Stimulated activated CD4-positive, alpha-beta T cell treated with anti-CD3 and anti-CD28 coated beads, Interleukin-4, amount 100 ng/mL, for 24 hours (primary cell): ENCODE measurements at places on chromosomes 7 and 10.

GRCh38 chr10:5442990-5443370 is 30.6 kb downstream of the NET1 start:
- DNase-seq = no peak

- no peak for DNase-seq
These were observed 3.9 kb upstream of the INA start for GRCh38 chr10:103273041-103273441.

GRCh38 chr10:130105724-130106123 is 4.9 kb downstream of the C10orf143 start:
- DNase-seq = no peak

GRCh38 chr10:85788570-85788969 is 578.0 kb downstream of the GRID1 start:
- no peak for DNase-seq

DNA sequence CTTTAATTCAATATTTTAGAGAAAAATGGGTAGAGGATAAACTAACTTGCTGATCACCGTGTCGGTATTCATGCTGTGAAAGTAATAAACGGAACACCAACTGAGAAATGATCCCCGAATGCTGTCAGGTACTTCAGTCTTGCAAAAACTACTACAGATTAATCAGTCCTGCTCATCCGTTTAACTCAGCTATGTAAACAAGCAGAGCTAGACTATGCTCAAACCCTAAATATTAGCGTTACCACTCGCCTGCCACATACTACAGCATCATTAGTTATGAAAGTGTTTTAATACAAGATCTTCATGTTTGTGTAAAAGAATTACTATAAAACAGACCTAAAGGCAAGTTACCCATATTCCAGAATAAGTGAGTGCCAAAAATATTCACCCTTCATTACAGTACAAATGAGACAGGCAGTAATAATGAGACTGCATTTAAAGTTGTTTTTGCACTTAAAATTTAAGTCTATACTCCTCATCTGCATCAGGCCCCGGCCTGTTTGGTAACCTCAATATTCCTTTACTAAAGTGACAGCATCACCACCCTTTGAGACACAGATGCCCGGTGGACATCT is 952 bp downstream of the DNMBP start:
- DNase-seq = no peak

DNA sequence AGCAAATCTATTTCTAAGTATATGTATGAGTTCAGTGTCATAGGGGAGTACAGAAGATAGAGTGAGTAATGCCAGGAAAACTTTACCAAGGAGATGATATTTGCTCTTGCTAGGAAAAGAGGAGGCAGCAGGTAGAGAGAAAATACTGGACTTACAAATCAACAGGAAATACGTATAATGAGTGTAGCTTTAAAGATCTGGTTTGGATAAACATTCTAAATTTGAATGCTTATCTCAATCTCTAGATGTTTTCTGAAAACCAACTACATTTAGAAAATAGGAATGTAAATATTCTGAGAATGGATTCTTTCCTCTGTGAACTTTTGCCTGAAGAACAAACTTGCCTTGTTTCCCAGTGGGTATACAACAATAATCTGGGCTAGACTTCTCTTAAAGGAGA is 46.9 kb upstream of the GNAI1 start:
- DNase-seq = no peak

DNA sequence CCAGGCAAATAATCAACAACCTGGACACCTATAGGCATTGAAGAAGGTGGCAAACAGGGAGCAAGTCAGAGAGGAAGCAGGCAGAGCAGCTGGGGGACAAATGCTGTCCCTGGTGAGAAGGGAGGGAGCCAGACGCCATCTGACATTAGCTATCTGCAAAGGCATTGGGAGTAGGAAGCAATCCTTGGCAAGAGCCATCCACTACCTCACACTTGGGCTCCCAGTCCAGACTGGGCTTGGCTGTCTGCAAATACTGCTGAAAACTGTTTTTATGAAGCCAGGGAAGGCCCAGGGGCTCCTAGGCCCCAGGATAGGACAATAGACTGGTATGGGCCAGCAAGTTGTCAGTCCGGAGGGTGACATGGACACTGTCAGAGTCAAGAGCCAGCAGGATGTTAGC is 132.5 kb downstream of the SORBS1 start:
- no peak for DNase-seq

DNA sequence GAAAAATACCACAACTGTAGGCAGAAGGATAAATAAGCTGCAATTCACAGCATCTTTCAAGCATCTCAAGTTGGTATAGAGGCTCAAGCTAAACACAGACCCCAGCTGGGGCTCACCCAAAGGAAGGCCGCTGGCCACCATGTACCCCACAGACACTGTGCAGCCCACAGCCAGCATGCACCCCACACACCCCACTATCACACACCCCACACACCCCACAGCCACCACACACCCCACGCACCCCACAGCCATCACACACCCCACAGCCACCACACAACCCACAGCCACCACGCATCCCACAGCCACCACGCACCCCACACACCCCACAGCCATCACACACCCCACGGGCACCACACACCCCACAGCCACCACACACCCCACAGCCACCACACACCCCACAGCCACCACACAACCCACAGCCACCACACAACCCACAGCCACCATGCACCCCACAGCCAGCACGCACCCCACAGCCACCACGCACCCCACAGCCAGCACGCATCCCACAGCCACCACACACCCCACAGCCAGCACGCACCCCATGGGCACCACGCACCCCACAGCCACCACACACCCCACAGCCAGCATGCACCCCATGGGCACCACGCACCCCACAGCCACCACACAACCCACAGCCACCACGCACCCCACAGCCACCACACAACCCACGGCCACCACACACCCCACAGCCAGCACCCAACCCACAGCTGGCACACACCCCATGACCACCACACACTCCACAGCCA is 214.7 kb downstream of the DNAJB6 start:
- no peak for DNase-seq

DNA sequence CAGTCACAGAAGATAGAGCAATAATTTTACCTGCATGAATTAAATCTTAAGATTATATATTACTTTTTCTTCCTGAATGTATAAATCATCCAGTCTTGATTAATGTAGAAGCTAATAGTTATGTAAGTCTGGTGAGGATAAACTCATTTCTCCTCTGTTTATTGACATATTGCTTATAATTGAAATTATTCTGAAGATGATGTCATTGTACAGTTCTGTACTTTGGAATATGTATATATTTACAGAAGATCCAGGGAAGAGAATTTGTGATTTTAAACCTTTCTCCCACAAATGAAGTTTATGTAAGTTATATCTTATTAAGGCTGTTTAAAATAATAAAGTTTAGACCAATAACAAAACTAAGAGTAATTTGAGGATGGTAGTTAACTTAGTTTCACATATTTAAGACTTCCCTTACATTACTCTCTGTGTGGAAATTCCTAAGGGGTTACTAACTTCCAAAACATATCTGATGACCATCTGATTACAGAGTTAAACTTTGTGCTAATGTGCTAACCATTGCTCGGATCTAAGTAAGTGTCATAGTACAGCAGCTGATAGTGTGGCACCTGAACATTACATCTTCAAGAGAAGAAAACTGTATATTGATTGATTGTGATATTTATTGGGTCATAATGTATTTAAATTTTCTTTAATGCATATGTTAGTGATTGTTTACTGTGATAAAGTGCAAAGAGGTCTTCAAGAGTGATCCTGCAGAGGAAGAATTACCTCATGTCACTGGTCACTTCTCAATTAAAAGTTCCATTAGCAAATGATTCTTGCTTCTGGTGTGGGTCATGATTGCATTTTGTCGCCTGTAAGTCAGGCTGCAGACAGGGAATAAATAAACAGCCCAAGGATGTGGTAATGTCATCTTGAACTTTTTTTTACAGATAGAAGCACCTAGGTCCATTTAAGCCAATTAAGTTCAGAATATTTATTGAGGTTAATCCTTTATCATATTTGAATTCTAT is 96.9 kb downstream of the UBE3C start:
- DNase-seq = no peak

- no peak for DNase-seq
These were observed 13.6 kb downstream of the SNX10 start for GRCh38 chr7:26305090-26305868.

DNA sequence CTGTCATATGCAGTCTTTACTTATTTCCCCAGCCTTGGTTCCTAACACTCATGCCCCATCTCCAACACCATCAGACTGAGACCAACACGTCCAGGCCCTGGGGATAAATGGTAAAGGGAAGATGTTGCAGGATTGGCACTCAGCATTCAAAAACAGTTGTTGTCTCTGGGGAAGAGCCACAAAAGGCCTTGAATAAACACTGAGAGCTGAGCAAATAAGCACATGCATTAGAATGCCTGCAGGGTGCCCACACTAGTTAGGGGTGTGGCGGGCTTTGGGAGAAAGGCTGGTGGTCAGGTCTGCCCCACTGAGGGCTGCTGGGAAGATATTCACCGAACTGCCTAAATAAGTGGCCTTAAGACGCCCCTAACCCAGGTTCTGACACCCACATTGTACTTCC is 391.0 kb downstream of the GFRA1 start:
- no peak for DNase-seq

- no peak for DNase-seq
These were observed 822.3 kb downstream of the PHTF2 start for GRCh38 chr7:78620920-78621319.

DNA sequence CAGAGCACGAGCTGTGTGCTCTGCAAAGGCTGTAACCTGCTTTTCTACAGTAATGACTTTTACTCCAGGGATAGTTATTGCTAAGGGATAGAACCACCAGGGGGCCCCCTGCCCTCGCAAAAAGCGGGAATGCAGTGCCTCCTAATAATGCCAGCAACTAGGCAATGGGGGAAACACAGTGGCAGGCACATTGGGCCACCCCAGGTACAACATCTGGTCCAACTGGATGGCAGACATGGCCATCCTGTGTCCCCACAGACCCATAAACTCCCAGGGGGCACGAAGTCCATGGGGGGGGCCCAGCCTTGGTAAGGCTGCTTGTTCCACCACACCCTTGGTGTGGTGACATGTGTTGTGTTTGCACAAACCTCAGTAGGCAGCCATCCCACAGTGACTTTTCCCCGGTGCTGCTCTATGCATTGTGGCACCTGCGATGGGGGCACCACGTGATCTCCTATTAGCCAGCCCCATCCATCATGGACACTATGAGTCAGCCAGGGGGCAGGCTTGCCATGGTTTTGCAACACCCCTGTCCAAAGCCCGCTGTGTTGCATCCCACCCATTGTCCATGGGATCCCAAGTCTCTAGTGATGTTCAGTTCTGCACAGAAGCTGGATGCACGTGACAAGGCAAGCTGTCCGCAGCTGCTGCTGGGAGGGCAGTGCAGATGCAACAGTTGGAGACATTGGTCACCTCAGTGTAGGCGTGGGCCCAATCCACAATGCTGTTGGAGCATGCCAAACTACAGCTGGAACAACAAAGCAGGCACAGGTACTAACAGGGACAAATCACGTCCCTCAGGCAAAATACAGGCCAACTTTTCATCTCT is 84.0 kb downstream of the ANLN start:
- DNase-seq = no peak

DNA sequence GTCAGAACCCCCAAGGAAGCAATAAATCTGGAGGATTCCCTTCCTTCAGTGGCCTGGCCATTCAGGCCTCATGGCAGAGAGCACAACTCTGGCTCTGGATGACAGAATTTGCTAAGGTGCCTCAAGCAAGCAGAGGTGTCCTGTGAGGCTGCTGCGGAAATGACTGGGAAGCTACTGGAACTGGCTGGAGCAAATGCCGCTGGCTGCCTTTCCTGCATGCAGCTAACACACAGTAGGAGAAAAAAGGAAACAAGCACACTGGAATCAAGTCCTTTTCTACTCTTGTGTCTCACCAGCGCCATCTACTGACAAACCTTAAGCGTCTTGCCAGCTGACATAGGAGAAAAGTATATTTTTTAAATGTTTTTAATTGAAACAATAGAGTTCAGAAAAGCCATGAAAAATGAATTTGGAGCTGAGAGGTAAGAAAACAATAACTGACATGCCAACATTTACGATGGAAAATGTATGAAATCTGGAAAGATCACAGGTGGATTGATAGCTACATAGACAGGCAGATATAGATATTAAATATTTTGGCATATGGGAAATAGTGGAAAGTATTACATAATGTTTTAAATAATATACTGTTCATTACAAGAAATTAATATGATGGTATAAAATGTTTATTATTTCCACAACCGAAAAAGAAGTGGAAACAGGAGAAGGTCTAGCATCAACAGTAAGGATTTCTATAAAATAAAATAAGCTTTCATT is 951.6 kb downstream of the ANKRD7 start:
- DNase-seq = no peak

- peak; percentile 53 for DNase-seq
These were observed at the start of gene GTF2IRD1 for GRCh38 chr7:74453322-74454011. GTF2IRD1 (plus strand) TSS chr7:74453906; CDS start chr7:74508081, 54,175 bp downstream.

- no peak for DNase-seq
These were observed 7.1 kb downstream of the CPA5 start for GRCh38 chr7:130351791-130352090.

DNA sequence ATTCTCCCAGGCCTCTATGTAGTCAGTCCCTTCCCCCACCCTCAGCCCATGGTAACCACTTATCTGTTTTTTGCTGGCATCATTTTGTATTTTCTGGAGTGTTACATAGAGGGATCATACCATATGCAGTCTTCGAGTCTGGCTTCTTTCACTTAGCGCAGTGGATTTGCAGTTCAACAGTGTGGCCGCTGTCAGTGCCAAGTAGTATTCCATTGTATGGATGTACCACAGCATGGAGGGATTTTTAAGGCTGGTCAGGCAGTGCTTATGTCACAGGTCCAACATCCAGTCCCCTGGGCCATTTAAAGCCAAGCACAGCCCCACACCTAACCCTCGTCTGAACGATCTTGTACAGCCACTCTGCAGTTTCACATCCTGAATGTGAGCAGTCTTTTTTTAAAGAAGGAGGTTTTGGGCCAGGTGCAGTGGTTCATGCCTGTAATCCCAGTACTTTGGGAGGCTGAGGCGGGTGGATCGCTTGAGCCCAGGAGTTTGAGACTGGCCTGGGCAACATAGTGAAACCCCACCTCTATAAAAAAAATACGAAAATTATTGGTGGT is 121.8 kb downstream of the CUX1 start:
- DNase-seq = no peak

- DNase-seq = no peak
These were observed 39.0 kb downstream of the SEM1 start for GRCh38 chr7:96670338-96671289.

GRCh38 chr10:70680899-70681730 is 8.8 kb downstream of the ADAMTS14 start:
- DNase-seq = no peak

- no peak for DNase-seq
These were observed 227.1 kb downstream of the ARHGAP12 start for GRCh38 chr10:31701546-31701945.

DNA sequence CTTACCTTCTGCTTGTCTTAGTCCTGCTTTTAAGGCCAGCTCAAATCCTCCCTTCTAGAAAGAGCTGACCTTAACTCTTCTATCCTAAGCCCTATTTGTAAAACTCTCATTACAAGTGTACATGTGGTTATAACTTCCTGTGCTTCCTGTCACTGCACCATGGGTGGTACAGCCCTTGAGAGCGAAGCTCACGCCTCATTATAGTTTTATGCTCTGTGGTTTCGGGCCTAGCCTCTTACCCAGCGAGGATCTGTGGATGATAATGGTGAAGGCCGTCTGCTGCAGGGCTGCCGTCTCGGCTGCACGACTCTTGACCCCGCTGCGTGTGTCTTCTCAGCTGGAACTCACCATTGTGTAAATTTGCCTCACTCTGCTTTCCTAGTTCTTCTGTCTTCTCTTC is 74.6 kb downstream of the CUL1 start:
- DNase-seq = peak; percentile 9
